HCEC 1CT (cell line): ENCODE measurements at places on chromosomes 5 and 9.

DNA sequence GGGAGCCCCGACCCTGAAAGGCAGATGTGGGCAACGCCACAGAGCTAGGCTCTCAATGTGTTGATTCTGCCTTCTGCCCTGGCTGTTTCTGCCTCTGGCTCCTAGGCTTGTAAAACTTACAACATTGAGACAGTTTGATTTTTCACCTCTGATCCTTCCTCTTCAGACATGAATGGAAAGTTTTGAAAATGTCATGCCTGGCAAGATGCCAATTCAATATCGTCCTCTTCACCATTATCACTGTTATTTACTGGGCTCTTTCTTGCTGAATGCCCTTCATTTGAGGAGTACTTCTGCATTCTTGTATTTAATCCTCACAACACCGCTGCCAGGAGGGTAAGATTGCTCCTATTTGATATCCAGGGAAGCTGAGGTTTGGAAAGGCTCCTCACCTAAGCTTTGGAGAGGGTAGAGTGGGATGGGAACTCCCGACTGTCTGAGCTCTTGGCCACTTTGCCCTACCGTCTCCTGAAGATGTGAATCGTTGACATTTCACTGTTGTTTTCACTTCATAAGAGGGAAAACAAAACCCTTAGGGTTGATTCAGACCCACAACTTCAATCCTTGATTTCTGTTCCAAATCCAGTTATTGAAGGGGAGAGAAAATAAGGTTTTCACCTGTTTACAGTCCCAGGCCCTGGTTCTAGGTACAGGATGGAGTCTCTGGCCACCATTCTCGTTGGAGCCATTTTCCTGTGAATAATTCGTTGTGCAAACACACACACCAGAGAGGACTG lies 12.7 kb upstream of the FGF1 start:
- no peak for DNase-seq

GRCh38 chr5:146993876-146994530 lies 115.4 kb upstream of the PPP2R2B start:
- no peak for DNase-seq

GRCh38 chr5:171495122-171495700 lies 75.8 kb downstream of the FGF18 start:
- no peak for DNase-seq

GRCh38 chr9:33158843-33159776 lies 8.0 kb downstream of the B4GALT1 start:
- peak; percentile 47 for DNase-seq

GRCh38 chr9:90441814-90442213 lies 200.8 kb downstream of the DIRAS2 start:
- DNase-seq: no peak
